ENCODE measurements at places on chromosomes 2 and 18.
A peak's percentile ranks its signal among the peaks of the same experiment; 100 is the strongest.

- H3K27ac ChIP-seq: no peak overlapping the region
- H3K36me3 ChIP-seq: no peaks in the 10 kb centered on the region
- DNase-seq: no peak
- H3K27me3 ChIP-seq: peaks cover 37% of the 10 kb centered on the region
Observed at GRCh38 chr2:9945596-9945995, 5.9 kb upstream of the GRHL1 start.

- no peak overlapping the region for H3K27ac ChIP-seq
- H3K27me3 ChIP-seq: no peaks in the 10 kb centered on the region
- no peak for DNase-seq
- H3K4me1 ChIP-seq: no peaks in the 10 kb centered on the region
- no peak overlapping the region for H3K4me3 ChIP-seq
Observed at GRCh38 chr2:137522620-137523011, 441.7 kb upstream of the HNMT start.

- peak overlapping the region; percentile 88 for H3K4me3 ChIP-seq
- H3K36me3 ChIP-seq: peaks cover 1% of the 10 kb centered on the region
- peaks cover 47% of the 10 kb centered on the region for H3K4me1 ChIP-seq
Observed at GRCh38 chr2:161246281-161246680, 61.9 kb upstream of the PSMD14 start.

GRCh38 chr18:8489761-8490160, 119.5 kb upstream of the RAB12 start:
- peaks cover 7% of the 10 kb centered on the region for H3K27me3 ChIP-seq
- no peak for DNase-seq
- H3K4me3 ChIP-seq: no peak overlapping the region
- H3K4me1 ChIP-seq: no peaks in the 10 kb centered on the region

- no peak overlapping the region for H3K4me3 ChIP-seq
- no peak for DNase-seq
- H3K27ac ChIP-seq: no peak overlapping the region
- no peaks in the 10 kb centered on the region for H3K4me1 ChIP-seq
Observed at GRCh38 chr18:22309191-22309590, 108.5 kb downstream of the CTAGE1 start.

GRCh38 chr18:10070561-10071000, 156.8 kb downstream of the VAPA start:
- peaks cover 5% of the 10 kb centered on the region for H3K4me1 ChIP-seq
- H3K36me3 ChIP-seq: no peaks in the 10 kb centered on the region
- H3K27me3 ChIP-seq: peaks cover 1% of the 10 kb centered on the region
- H3K27ac ChIP-seq: no peak overlapping the region
- DNase-seq: no peak

DNA sequence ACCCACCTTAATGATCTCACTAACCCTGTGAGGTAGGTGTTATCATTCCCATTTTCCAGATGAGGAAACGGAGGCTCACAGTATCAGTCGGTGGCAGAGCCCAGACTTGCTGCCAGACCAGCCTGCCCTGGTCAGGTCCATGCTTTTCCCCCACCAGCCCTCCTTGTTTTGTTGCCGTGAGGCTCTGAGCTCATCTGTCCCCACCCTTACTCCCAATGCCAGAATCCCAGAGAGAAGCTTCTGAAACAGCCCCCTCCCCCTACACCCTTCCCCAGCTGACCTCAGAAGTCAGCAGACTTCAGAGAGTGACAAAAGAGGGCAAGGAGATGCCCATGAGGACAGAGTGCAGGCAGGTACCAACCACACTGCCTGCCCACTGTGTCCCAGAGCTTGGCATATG, 20.8 kb upstream of the TNS1 start:
- no peak for DNase-seq
- H3K4me1 ChIP-seq: no peaks in the 10 kb centered on the region
- H3K27me3 ChIP-seq: no peaks in the 10 kb centered on the region

GRCh38 chr2:10571057-10571456, 118.7 kb downstream of the NOL10 start:
- no peaks in the 10 kb centered on the region for H3K27me3 ChIP-seq
- H3K36me3 ChIP-seq: peaks cover 51% of the 10 kb centered on the region
- H3K27ac ChIP-seq: no peak overlapping the region

Measured in activated naive CD8-positive, alpha-beta T cell treated with anti-CD3 and anti-CD28 coated beads, Interleukin-2, amount 50 U/mL, for 24 hours (primary cell).